Activated T-cell treated with anti-CD3 and anti-CD28 coated beads, Interleukin-2, amount 50 U/mL, for 72 hours (primary cell): ENCODE measurements at places on chromosomes 5 and 9.

DNA sequence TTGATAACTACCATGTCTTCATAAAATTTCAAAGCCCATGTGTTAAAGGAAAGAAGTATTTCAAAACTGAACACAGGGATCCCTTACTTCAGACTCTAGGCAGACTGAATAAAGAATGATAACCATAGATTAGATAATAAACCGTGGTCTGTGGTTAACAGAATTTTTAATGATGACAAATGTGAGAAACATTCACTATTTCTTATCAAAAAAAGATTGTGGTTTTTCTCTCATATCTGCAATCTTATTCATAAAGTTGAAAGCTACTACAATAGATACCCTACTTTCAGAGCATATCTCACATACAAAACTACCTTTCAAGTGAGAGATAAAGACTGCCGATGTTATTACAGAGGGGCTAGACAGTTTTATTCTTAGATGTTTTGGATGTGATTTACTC, 816.8 kb upstream of the DMAC1 start:
- no peak for DNase-seq

GRCh38 chr5:82909771-82910170, 167.4 kb downstream of the TMEM167A start:
- no peak for DNase-seq

- DNase-seq = no peak
Measured at GRCh38 chr5:15645381-15646160, 145.6 kb downstream of the FBXL7 start.

DNA sequence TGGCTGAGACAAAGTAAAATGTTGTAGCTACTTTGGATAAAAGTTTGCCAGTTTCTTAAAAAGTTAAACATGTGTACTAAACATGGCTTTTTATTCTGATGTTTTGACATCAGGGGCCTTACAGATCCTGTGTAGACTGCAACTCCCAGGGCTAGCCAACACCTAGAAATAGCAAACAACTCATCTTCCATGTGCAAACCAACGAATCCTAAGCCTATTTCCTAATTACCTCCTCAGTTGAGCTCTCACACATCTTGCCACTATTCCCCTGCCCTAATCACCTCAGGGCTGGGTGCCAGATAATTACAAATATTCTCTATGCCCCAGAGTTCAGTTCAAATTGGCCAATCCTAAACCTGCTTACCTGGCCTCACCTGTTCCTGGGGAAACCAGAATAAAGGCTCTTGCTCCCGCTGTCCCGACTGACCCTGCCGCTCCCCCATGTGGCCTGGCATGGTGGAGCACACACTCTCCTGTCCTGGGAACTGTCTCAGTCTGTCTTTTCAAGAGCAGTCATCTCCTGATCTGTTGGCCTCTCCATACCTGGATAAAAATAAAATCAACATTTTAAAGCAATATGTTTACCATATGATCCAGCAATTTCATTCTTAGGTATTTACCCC, 37.1 kb upstream of the FAM169A start:
- DNase-seq = peak; percentile 27

- DNase-seq = no peak
Measured at GRCh38 chr9:110192531-110193261, 15.3 kb downstream of the C9orf152 start.

GRCh38 chr5:125463466-125464092, 717.1 kb upstream of the ZNF608 start:
- DNase-seq = no peak

DNA sequence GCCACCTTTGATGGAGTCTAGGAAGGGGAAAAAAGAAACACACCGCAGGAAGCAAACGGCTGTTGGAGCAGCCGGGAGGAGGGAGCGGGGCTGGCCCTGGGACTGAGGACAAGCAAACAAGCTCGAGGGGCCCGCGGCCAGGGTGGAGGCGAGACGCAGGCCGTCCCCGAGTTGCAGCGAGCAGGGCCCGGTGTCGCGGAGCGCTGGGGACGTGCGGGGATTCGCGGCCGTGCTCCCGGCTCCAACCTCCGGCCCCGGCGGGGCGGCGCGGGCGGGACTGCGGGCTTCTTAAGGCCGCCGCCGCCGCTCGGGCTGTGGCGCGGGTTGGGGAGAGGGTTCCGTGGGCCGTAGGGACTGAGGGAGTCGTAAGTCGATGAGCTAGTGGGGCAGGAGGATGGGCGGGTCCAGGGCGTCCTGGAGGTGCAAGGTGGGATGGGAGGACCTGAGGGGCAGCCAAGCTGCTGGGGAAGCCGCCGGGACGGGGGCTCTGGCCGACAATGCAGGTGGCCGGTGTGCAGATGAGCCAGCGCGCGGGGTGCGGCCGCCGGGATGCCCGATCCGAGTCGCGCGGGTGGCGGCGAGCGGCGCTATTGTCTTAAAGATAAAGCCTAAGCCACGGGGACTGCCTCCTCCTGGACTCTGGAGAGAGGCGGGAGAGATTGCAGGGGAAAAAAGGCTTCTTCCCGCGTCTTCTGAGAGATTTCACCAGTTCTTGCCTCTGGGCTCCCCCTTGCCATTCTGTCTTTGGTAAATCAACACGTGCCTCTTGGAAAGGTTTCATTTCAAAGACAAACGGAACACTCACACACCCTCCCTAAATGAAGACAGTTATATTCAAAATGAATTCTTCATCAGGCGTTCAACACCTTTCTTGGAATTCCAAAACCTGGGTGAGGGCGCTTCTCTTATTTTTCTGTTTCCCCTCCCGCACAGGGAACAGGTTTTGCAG, 1.6 kb upstream of the HAPLN1 start:
- DNase-seq = peak; percentile 3

- DNase-seq = no peak
Measured at GRCh38 chr9:103799959-103800358, 294.1 kb upstream of the SMC2 start.

DNA sequence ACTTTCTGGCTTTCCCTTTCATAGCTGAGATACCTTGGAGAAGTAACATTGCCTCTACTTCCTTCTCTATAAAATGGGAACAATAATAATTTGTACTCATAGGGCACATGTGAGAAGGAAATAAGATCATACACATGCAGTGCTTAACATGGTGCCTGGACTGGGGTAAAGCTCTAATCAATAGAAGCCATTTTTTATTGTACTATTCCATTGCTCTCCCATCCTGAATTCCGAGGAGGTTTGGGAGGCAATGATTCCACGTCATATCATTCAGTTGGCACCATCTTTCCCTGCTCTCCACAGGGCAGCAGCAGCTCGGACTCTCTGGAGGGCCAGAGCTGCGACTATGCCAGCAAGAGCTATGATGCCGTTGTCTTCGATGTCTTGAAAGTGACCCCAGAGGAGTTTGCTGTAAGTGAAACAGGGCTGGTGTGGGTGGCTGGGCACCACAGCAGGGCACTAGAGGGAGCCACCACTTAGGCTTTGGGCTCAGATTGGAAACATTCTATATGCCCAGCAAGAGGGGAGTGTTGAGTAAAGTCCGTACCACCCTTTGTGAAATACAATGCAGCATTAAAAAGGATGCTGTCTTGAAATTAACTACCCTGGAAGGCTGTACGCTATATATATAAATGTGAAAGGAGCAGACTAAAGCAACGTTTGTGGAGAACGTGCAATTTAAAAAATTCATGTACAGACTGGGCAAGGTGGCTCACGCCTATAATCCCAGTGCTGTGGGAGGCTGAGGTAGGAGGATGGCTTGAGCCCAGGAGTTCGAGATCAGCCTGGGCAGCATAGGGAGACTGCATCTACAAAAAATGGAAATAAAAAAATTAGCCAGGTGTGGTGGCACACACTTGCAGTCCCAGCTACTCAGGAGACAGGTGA, 51.2 kb downstream of the RALGPS1 start:
- DNase-seq = peak; percentile 43

DNA sequence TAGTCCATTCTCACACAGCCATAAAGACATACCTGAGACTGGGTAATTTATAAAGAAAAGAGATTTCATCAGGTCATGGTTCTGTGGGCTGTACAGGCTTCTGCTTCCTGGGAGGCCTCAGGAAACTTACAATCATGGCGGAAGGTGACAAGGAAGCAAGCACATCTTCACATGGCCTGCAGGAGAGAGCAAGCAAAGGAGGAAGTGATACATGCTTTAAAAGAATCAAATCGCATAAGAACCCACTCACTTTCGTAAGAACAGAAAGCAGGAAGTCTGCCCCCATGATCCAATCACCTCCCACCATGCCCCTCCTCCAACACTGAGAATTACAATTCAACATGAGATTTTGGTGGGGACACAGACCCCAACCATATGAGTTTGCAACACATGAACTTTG, 5.1 kb upstream of the FBXO38 start:
- no peak for DNase-seq

- no peak for DNase-seq
Measured at GRCh38 chr5:56535347-56535746, 280.0 kb upstream of the MAP3K1 start.

- no peak for DNase-seq
Measured at GRCh38 chr9:37295178-37295577, 127.3 kb upstream of the GRHPR start.

- no peak for DNase-seq
Measured at GRCh38 chr5:81204205-81204604, 28.9 kb upstream of the CKMT2 start.

DNA sequence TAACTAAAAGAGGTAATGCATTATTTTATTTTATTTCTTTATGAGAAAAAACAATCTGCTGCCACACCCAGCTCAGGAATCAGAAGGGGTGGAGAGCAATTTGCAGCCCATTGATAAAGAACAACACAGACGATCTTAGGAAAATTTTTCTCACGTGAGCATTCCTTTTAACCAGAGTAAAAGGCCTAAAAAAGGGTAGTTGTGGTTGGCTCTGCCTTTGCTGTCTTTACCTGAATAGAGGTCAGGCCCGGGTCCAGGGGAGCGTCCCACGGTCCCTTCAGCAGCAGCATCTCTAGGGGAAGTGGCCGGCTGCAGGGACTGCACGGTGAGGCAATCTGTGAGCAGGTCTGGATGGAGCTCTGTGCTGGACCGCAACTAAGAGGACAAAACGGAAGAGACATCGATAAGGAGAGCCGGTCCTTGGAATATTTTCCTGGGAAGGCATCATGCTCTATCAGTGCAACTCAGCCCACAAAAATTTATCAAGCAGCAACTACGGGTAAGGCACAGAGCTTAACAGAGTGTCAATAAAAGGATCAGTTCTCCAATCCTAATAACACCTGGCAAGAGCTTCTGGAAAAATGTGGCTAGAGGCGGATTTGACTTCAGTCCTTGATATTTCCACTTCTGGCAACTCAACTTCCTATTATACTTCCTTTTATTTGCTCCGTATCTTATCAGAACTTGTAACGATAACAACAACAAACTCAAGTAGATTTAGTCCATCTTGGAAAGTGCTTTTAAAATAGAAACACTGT, 372.8 kb upstream of the RFX3 start:
- DNase-seq = no peak

DNA sequence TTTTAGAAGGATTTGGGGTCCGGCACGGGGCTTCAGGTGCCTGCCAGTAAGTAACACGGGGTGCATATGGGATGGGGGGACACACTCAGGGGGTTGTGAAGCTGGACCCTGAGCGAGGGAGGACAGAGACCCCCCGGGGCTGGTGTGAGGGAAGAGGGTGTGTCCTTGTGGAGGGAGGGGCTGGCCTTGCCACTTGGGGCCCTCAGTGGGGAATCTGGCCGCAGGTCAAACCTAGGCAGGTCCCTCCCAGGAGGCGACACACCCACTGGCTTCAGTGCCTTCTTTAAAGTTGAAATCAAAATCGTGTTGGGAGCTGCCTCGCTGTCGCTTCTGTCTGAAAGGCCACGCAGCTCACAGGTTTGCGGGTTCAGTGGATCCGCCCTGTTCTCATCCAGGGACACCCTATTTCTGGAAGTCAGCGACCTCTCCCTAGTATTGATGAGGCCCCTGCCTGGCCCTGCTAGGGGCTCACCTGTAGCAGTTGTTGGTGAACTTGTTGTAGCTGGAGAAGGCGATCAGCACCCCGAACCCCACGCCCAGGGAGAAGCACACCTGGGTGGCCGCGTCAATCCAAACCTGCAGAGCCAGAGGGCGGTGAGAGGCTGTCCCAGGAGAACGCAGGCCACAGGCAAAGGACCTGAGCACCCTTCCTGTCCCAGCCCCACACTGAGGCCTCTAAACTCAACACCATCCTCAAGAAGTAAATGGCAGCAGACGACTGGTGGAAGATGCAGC, 29.4 kb downstream of the SLC6A3 start:
- DNase-seq = no peak

DNA sequence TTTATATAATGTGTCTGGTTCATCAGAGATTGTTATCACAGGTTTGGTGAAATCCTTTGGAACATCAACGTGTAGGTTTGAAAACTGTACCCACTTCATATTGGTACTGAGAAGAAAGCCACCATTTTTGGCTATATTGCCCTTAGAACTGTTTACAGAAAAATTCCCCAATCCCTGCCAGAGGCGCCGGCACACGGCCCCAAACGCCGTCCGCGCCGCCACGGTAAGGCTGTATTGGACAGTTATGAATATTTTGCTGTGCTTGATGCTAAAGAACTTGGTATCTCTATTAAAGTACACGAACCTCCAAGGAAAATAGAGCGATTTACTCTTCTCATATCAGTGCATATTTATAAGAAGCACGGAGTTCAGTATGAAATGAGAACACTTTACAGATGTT, 35.2 kb downstream of the DCAF10 start:
- no peak for DNase-seq

GRCh38 chr5:123537256-123537655, 25.3 kb downstream of the CSNK1G3 start:
- DNase-seq = no peak

GRCh38 chr5:93302711-93303110, 278.3 kb downstream of the NR2F1-AS1 start:
- DNase-seq = no peak

- no peak for DNase-seq
Measured at GRCh38 chr5:19733612-19734495, 254.1 kb downstream of the CDH18 start.

GRCh38 chr9:88782931-88783710, 208.1 kb upstream of the S1PR3 start:
- DNase-seq = no peak

GRCh38 chr9:104482921-104483570, 21.0 kb upstream of the OR13F1 start:
- DNase-seq = no peak
